ENCODE measurements at places on chromosomes 6 and 20.

- DNase-seq = peak; percentile 79
These were observed 4.1 kb upstream of the BCAS4 start for GRCh38 chr20:50790651-50791277.

GRCh38 chr6:134593442-134593841 lies 275.5 kb upstream of the SGK1 start:
- no peak for DNase-seq

GRCh38 chr6:130293800-130294199 lies 71.0 kb upstream of the SAMD3 start:
- DNase-seq = peak; percentile 3

DNA sequence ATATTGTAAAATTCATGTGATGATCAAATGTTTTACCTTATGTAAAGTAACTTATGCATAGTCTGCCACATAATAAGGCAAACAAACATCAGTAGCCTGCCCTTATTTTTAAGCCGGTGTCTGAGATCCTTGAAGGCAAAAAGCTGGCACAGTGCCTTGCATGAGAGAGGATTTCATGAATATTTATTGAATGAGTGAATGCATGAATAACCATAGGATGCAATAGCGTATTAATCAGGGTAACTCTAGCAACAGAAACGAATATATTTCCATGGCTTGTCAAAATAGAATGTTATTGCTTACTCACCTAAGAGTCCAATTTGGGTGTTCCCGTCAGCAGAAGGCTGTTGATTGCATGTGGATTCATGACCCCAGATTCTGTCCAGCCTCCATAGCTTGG lies 34.9 kb downstream of the BTBD3 start:
- DNase-seq = no peak

GRCh38 chr20:43839793-43840199 lies 74.9 kb upstream of the TOX2 start:
- no peak for DNase-seq

Data from CD4-positive, alpha-beta T cell treated with Interferon alpha-2 for 1 hour (primary cell).